ENCODE measurements at places on chromosomes 11 and 22.
A peak's percentile ranks its signal among the peaks of the same experiment; 100 is the strongest.

DNA sequence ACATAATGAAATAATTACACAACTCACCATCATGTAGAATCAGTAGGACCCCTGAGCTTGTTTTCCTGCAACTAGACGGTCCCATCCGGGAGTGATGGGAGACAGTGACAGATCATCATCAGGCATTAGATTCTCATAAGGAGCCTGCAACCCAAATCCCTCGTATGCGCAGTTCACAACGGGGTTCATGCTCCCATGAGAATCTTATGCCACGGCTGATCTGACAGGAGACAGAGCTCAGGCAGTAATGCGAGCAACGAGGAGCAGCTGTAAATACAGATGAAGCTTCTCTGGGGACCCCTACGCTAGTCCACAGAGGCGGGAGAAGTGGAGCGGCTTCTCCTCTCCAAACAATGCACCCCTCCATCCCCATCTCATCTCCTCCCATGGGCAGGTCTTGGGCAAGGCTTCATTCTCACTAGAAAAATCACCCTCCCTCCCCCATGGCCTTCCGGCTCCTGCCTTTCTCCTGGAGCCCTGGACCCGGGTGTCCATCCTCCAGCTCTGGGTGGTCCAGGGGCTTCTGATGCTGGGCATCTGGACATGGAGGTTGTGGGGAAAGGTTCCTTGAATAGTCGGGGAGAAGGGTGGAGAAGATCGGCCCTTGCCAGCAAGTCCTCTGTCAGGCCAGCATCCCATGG is 16.2 kb upstream of the RAC2 start:
- DNase-seq, result no peak

DNA sequence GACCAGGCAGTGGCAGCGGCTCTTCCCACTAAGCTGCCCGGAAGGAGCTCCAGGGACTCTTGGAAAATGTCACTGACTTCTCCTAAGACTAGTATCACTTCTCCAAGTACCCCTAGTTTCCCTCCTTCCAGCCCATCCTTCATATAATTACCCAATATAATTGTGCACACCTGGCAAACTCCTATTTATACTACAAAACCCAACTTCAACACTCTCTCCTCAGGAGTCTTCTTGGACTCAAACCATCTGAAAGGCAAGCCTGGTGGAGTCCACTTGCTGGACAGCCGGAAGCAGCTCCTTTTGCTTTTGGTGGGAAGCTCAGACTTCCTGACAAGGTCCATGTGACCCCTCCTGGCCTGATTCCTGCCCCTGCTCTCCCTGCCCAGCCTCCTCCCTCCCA is 955.9 kb downstream of the TBC1D22A start:
- no peak for DNase-seq

GRCh38 chr11:3074912-3075589 is 17.8 kb upstream of the CARS1 start:
- no peak for DNase-seq

GRCh38 chr11:103936059-103936458 is 100.4 kb upstream of the DDI1 start:
- no peak for DNase-seq

GRCh38 chr11:103406357-103406756 is 297.1 kb downstream of the DYNC2H1 start:
- no peak for DNase-seq

DNA sequence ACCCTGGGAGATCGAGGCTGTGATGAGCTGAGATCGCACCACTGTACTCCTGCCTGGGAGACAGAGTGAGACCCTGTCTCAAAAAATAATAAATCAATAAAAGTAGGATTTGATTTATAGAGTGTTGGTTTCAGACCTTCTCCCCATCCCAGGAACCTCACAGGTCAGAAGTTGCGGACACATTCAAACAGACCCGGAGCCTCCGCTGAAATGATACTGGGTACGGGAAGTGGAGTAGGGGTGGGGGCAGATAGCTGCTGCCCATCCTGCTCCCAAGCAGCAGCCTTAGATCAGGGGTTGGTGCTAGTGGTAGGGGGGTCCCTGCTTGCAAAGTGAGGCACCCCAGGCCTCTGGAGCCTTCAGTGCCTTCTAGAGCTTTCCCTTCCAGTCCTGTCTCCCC is 7.8 kb downstream of the PRDM11 start:
- no peak for DNase-seq

- no peak for DNase-seq
Observed at GRCh38 chr11:102389253-102389652, 42.2 kb downstream of the BIRC2 start.

DNA sequence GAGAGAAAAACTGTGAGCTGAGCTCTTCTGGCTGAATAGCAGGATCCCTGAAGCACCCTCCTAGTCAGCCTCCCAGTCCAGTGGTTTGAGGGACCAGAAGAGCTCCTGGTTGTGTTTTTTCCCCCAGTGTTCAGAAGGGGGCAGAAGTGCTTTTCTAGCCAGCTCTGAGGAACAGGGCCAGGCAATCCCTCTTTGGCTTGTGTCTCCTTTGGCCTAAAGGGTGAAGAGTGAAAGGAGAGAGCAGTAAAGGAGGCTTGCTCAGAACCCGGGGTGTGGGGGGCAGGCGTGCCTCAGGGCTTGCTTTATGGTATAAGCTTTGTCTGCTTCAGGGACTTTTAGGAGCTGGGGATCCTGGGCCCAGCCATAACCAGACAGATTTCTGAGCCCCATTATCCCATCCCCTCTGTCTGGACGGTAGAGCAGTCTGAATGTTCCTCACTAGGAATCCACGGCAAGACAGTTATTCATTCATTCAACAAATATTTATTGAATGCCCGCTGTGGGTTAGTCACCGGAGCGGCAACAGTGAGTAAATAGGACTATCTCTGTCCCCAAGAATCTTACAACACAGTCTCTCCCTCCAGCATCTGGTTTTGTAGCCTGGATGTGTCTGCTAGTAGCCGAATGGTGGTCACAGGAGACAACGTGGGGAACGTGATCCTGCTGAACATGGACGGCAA is 14.5 kb downstream of the ACP2 start:
- peak; percentile 29 for DNase-seq

DNA sequence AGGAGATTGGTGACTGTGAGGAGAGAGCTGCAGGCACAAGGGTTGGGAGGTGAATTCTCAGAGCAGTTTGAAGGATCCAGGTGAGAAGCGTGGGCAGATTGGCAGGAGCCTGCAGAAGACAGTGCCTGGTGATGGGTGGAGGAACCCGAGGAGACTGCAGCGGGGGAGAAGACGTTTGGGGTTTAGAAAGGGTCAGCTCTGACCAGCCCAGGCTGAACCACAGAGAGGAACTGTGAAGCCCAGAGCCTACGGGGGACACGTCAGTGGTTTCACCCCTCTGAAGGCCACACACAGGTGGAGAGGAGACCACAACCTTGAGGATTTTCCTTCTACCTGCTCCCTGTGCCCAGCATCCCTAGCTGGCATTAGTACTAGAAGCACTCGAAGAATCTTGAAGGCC is 154.8 kb upstream of the TBCEL start:
- DNase-seq, result no peak

- DNase-seq, result no peak
Observed at GRCh38 chr11:91124363-91124762, 901.5 kb upstream of the CHORDC1 start.

DNA sequence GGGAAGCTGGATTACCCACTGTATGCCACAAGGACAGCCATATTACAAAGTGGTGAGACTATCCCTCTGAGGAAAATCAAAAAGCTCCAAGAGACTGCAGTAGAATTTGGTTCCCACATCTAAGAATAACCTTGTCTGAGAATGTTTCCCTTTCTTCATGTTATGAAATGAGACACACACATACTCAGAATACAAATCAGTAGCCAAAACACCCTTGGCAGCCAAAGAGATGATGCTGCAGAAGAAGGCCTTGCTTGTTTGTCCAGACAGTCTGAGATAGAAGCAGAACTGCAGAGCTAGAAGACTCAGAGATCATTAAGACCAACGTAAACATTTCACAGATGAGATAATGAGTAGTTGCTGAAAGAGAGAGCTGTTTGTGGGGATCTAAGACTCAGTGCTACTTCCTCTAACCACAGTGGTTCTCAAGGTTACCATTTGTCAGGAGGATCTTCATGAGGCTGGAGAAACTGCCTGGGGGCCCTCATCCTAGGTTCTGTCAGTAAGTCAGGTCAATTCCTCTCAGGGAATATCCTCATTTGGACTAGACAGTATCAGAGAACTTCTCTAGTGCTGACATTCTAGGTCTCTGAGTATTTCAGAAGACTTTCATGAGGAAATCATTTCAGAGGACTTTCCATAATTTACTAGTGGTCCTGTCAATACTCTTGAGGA is 38.9 kb downstream of the RELT start:
- no peak for DNase-seq

DNA sequence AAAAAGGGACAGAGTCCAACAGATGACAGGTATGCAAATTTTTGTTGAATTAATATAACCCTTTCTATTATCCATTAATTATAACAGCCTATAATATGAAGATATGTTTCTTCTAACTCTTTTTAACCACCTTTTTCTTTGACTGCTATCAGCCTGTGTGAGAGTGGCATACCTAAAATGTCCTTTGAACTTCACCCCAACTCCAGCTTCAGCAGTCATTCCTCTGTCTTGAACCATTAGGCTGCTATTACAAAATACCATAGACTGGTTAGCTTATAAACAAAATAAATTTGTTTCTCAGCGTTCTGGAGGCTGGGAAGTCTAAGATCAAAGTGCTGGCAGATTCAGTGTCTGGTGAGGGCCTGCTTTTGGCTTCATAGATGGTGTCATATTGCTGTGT is 564.6 kb upstream of the FAT3 start:
- DNase-seq, result no peak

GRCh38 chr22:20015971-20016733 is 471 bp downstream of the ARVCF start:
- DNase-seq, result peak; percentile 69

DNA sequence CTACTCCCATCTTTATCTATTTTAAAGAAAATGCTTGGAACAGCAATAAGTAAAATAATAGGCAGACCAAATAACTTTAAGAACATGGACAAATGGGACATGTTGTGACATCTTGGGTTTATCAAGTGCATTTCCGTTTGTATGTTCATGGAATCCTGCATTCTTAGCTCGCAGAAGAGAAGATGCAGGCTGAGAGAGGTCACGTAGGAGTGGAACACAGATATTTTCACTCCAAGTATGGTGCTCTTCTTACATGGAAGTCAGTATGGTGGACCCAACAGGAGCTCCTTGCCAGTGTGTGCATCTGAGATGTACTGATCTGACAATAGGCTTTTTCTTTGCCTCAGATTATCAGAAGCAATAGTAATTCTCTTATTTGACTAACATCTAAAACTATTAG is 1.7 kb downstream of the E2F8 start:
- no peak for DNase-seq

- peak; percentile 62 for DNase-seq
Observed at GRCh38 chr11:88174709-88175568, at the start of gene RAB38. Gene RAB38, minus strand, starts transcription at chr11:88175443. Its CDS starts 59 bp downstream, at chr11:88175384.

- DNase-seq, result no peak
Observed at GRCh38 chr11:101439488-101439887, 144.3 kb downstream of the TRPC6 start.

DNA sequence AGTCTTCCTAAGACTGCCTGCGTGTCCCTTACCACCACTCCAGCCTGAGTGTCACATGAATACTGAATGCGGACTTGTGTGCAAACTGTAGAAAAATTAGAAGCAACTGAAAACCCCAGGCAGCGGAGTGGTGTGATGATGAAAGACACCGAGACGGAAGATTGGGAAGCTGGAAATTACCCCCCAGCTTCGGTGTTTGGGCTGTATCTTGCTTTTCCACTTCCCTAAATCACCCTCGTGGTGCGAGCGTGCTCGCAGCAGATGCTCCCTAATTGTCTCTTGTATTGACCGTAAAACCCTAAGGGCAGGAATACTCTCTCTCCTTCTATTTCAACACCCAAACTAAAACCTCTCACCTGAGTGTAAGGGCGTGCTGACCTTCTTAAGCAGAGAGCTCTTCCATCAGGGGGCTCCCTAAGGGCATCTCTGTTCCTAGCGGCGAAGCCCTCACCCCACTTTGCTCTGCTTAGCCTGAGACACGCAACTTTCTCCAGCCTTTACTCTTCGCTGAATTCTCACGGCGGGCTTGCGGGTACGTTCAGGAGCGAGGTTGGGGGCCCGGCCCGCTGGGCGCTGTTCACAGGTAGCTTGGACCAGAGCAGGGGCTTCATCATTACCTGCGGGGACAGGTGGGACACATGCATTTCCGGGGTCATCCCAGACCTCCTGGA is 62.4 kb downstream of the CRYBB2 start:
- DNase-seq, result no peak
